ENCODE measurements at places on chromosomes 13 and 19.

DNA sequence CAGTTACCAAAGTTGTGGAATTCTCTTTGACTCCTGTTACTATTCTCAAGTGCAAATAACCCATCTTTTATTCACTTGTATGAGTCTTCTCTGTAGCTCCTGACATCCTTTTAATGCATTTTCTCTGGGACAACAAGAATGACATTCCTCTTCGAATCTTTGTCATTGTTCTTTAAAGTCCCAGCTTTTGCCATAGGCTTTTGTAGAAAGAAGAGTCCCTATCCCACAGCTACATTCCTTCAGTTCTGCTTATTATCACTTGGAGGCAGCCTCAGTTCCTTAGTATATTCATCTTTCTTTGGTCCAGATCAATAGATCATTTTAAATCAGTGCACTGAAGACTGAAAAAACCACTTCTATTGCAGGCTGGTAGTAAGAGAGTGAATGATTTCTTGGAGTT lies 560.2 kb downstream of the DACH1 start:
- no peak for DNase-seq

DNA sequence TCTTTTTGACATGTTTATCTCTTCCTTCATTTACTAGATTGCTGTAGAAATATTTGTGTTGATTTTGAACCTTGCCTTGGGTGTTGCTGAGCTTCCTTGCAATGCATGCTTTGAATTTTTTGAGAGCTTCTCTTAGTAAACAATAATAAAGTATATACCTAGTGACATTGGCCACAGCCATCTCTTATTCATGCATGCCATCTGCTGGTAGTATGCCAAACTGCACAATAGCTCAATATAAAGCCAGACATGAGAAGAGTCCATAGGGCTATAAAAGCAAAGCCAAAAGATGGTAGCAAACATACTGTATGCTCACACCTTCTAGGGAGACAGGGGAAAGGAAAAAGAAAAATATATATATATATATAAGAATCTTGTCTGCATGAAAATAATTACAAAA lies 18.9 kb upstream of the ZSCAN5A start:
- no peak for DNase-seq

DNA sequence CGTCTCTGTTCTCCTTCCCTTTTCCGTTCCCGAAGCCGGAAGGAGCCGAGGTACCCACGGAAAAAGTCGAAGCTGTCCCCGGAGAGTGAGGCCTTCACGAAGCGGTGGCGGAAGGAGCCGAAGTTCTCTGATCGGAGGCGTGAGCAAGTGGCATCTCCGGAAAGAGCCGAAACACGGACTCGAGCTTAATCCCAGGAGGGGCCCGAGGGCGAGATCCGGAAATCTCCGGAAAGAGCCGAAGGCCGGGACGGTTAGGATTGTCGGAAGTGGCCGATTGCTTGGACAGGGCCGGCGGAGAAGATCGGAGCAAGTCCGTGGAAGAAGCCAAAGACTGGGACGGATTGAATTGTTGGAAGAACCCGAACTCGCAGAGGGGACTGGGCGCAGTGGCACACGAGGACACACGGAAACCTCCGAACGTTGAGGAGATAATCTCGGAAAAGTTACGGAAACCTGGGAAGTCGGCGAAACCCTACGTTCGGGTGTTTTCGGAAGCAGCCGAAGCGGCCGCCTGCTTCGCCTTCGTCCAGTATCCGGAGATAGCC lies 440 bp upstream of the U2AF2 start:
- DNase-seq = peak; percentile 98

DNA sequence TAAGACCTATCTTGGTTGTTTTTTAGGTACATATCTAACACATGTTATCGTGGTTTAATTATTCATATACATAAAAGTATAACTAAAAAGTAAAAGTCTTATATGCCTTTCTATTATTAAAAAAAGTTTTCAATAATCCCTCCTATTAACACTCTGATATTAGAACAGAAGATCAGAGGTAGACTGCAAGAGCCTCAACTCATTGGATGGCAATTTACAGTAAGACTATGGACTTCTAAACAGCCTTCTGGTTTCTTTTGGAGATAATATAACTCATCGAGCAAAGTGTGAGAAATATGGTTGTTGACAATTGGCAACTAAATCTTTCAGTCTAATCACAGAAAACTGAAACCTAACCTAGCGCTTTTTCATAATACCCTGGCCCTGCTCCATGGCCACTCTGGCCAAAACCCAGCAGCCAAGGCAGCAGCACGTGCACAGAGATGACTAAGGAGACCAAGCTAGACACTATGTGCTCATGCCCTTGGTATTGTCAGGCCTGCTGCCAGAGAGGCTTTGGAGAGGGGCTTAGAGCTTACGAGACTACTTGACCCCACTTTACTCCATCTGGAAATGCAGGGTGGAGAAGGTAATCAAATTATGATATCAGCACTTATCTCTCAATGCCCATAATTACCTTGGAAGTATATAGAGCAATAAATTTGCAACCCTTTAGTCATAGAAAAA lies 40.6 kb upstream of the EEF1AKMT1 start:
- DNase-seq = no peak

DNA sequence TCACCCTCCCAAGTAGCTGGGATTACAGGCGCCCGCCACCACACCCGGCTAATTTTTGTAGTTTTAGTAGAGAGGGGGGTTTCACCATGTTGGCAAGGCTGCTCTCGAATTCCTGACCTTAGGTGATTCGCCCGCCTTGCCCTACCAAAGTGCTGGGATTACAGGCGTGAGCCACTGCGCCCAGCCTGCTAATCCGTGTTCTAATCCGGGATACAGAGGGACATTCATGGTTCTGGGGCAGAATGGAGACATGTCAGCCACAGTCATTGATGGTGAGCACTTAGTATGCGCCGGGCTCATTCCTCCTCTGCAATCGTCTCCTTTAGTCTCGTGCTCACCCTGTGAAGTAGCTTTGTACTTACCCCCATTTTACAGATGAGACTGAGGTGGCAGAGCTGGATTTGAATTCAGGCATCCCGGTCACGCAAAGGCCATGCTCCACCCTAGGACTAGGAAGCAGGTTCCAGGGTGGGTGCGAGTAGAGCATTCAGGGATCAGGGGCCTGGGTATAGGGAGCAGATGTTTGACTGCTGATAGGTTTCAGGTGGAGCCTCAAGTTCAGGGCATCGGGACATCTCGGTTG lies 8.2 kb downstream of the RRAS start:
- no peak for DNase-seq

- no peak for DNase-seq
Measured at GRCh38 chr19:48403606-48404005, 10.1 kb downstream of the GRIN2D start.

DNA sequence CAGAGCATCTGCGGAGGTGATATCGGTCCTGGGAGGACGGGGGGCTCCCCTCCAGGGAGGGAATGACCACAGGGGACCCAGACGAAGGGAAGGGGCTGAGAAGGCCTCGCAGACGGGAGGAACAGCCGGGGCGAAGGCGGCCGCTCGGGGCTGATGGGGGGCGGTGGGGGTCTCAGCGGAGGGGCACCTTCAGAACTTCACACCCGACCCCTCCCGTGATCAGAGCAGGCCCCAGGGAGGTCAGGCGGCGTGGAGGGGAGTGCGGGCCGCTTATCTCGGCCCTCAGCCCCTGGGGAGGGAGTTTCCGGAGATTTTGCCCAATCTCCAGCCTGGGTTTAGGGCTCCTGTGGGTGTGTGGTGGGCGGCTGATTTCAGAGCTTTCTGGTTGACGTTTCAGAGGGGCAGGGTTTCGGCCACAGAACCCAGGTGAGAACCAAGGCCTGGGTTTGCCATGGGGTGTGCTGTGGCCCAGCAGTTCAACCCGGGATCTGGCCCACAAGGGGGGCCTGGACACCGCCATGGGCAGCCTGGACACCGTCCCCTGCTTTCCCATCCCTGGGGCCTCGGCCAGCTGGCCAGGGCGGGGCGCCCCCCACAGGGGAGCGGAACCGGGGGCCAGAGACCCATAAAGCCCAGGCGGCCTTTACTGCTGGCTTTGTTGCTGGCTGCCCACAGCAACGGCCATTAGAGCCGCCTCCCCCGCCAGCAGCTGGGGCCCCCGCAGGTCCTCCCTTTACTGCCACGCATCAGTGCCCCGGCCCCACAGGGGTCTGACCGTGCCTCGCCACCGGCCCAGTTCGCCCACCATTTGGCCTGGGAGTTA lies 29.0 kb downstream of the ARID3A start:
- no peak for DNase-seq

DNA sequence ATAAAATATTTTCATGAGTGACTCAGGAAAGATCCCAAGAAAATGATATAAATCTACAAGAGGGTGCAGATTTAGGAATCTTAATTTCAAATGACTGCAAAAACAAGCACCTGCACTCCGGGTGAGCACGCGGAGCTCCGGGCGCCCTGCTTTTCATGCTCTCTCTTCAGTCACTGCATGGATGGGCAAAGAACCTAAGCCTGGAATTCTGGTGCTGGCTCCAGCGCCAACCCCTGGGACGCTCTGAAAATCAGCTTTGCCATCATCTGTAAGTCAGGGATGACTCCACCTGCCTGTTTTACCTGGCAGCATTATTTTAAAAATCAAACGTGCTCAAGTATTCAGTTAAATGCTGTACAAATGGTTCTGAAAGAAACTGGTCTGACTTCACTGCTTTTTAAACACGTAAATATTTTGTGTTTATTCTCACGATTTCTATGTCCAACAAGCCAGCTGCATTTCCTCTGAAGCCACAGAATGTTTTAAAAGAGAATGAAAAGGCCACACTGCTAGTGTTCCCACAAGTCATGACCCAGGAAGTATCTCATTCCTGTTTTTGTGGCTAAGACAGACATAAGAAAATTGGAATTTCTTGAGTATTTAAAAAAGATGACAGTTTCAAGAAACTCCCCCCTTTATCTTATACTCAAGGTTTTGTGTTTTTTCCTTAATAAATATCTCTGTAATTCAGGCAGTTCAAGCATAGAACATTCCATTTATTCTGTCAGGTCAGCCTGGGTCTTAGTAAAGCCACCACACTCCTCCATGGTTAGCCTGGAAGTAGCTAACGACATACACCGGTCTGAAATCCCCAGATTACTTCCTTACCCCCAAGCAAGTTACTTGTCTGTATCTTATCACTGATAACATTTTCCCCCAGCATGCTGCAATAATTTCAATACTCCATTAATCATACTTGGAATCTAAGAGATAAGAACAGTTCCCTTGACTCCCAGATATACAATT lies 81.1 kb downstream of the COL4A1 start:
- no peak for DNase-seq

DNA sequence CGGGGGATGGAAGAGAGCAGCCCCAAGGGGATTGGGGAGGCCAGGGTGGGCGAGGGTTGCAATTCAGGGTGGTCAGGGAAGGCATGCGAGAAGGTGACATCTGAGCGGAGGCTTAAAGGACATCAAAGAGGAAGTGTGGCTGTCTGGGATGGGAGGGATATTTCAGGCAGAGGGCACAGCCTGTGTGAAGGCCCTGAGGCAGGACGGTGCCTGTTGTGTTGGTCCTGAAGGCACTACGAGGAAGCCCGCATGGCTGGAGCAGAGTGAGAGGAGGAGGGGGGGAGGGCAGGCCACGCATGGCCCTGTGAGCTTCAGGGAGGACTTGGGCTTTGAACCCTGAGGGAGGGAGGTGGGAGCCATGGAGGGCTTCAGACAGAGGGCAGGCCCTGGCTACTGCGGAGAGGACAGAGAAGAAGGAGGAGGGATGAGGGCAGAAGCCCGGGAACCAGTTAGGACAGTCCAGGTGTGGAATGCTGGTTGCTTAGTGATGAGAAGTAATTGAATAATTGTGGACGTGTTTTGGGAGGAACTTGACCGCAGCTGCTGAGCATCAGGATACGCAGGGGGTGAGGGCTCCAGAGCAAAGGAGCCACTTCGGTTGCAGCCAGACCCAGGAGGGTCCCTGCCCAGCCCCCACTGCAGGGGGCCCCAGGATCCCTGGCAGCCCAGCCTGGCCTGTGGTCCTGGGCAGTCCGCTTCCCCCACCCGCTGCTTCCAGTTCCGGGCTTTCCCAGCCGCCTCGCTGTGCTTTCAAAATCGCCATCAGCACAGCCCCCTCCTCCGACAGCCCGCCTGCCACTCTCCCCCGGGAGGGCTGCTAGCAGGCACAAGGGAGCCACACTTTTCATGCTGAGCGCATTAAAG lies 6.2 kb downstream of the TLE6 start:
- DNase-seq = no peak
